Stimulated activated CD4-positive, alpha-beta T cell treated with anti-CD3 and anti-CD28 coated beads, Interleukin-4, amount 100 ng/mL, for 48 hours (primary cell): ENCODE measurements at places on chromosomes 3 and 15.

- DNase-seq, result no peak
Observed at GRCh38 chr3:86990734-86991481, at the start of gene VGLL3. Gene VGLL3, minus strand, starts transcription at chr3:86991149. Its CDS starts 406 bp downstream, at chr3:86990743.

DNA sequence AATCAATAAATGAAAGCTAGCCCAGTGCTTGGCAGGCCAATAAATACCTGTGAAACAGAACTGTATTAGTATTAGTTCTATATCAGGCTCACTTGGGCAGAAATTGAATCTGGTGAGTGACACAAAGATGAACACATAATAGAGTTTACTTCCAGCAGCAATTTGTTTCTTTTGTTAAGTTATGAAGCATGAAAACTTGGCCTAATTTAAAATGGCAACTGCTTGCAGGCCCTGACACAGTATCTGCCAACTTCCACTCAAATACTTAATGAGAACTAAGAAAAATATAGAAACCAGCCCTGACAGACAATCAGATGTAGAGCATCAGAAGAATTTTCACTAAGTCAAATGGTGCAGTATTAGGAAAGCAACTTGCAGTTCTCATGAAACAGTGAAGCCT, 37.6 kb upstream of the LRIG1 start:
- no peak for DNase-seq

DNA sequence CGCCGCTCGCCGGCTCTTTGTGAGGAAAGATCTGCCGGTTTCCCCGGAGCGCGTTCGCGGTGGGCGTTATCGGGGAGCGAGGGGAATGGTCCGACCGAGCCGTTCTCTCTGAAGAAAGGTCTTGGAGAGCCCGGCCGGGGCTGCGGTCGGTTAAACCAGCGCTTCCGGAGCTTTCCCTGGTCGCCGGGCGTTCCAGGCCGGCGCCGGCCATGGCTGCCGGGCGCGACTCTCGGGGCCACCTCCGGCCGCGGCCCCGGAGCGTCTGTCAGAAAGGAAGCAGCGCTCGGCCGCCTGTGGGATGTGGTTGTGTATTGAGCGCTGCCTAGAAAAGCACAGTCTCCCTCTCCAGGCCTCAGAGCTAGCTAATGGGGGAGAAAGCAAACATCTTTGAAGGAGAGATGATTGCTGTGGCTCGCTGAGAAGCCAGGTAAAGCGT, 731 bp downstream of the FYTTD1 start:
- peak; percentile 45 for DNase-seq

DNA sequence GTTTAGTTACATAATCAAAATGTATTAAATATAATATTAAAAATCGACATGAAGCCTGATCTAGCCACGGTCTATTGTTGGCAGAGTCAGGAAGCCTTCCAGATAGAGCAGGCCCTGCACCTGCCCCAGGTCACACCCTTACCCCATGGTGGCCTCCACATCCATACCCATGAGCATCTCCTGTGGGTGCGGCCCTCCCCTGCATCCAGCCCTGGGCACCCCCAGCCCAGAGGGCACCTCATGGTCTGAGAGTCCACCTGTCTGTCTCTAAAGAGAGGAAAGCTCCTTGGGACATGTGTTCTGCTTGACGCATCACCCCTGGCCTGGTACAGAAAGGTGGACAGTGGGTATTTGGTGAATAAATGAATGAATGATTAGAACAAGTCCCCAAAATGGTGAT, 37.2 kb upstream of the CSPG4 start:
- no peak for DNase-seq

GRCh38 chr3:162200836-162201235, 704.2 kb downstream of the OTOL1 start:
- no peak for DNase-seq

DNA sequence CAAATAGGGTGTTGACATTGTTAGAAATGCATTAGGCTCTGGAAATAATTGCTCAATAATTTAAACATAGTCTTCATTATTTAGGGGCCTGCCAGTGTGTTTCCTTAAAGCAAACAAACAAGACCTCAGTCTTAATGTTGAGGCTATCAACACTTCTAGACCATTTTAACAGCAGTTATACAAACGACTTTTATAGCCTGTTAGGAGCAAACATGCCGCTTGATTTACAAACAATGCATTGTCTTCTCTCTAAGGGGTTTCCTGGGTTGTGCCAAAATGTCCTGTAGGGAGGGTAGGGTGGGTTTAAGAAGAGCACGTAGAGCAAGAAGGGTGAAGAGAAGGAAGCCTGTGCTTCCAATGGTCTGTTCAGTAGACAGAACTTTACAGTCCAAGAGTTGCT, 53.7 kb downstream of the TPRG1 start:
- DNase-seq, result no peak

DNA sequence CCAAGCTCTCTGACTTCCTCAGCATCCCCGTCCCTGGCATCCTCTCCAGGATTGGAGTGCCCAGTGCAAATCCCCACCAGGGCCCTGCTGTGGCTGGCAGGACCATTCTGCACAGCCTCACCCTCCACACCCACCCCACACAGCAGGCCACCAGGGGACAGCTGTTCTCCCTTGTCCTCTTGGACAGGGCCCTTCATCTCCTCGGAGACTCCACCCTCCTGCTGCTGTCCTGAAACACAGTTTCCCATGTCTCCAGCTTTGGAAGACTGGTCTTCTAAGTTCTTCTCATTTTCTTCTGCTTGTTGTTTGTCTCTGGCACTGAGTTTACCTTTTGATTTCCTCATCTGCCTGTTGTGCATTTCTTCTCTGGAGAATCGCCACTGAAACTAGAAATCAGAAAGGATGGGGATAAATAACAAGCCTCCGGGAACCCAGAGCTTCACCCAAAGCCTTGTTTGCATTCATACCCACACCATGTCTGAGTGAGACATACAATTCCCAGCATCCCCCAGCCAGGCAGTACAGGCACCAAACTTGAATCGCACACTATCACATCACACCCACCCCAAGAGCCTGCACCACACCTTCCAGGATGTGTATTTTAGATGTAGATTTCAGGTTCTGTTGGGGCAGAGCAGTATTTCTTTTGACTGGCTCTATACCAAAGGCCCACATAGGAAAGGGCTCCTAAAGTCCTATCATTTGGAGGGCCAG, 52.0 kb downstream of the OXNAD1 start:
- DNase-seq, result no peak

- DNase-seq, result no peak
Observed at GRCh38 chr3:152096280-152096906, 172.3 kb upstream of the MBNL1 start.

DNA sequence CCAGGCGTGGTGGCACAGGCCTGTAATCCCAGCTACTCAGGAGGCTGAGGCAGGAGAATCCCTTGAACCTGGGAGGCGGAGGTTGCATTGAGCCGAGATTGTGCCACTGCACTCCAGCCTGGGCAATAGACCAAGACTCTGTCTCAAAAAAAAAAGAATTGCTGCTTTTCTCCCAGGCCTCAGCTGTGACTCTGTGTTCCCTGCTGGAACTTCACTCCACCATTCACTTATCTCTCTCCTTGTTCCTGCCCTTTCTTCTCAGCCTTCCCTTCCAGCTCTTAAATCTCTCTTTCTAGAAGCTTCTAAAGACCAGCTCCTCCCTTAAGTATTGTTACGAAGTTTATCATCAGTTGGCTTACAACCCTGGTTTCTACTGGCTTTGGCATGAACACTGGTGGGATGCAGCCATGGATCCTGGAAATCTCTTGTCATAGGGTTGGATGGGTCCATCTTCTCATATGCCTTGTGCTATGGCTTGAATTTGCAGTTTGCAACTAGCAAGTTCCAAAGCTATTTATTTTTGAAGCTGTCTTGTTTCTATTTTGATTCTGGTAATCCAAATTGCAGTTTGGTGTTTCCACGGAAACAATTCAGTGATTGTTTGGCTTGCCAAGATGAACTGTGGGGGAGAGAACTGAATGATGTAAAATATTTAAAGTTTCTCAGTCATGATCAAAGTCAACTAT, 10.5 kb downstream of the C3orf62 start:
- no peak for DNase-seq

DNA sequence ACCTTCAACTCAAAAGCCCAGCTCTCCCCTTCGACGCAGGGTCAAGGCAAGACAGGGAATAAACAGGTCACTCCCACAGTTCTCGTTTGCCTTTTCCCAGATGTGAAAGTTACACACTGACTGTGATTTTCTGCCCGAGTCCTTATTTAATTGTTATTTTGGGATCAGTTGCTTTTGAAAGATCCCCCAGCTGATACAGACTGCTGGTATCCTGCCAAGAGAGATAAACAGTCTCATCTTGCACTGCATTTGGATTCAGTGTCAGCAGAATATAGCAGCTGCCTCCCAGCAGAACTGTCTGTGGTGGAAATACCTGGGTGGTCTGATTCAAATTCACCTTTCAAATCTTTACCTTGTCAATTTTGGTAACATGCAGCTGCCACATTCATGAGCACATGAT, 56.0 kb upstream of the FAM3D start:
- no peak for DNase-seq

GRCh38 chr3:181327349-181327748, 337.8 kb upstream of the DNAJC19 start:
- DNase-seq, result no peak

- DNase-seq, result no peak
Observed at GRCh38 chr3:87350367-87351199, 74.2 kb upstream of the POU1F1 start.

- DNase-seq, result no peak
Observed at GRCh38 chr3:66665021-66665695, 164.3 kb upstream of the LRIG1 start.

GRCh38 chr15:55222588-55222987, 25.8 kb upstream of the RSL24D1 start:
- no peak for DNase-seq

DNA sequence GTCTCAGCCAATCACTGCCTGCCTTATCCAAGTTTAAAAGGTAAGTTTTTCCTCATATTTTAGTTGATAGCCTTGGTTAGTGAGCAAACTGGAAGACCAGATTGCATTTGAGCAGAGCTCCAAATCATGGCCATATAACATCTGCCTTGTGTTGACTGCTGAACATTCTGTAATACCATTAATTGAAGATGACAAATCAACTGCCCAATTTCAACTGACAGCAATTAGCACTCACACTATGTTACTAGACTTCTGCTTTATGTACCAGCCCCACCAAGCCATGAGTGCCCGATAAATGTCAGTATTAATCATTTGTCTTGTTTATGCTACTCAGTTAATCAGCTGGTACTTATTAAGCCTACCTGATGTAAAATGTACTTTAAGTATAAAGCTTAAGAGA, 83.1 kb downstream of the CGGBP1 start:
- no peak for DNase-seq

GRCh38 chr3:88019024-88019423, 39.8 kb downstream of the CGGBP1 start:
- DNase-seq, result no peak

- no peak for DNase-seq
Observed at GRCh38 chr3:116994351-116994879, 284.8 kb downstream of the TUSC7 start.

GRCh38 chr3:27333843-27334242, 35.3 kb downstream of the NEK10 start:
- DNase-seq, result no peak

DNA sequence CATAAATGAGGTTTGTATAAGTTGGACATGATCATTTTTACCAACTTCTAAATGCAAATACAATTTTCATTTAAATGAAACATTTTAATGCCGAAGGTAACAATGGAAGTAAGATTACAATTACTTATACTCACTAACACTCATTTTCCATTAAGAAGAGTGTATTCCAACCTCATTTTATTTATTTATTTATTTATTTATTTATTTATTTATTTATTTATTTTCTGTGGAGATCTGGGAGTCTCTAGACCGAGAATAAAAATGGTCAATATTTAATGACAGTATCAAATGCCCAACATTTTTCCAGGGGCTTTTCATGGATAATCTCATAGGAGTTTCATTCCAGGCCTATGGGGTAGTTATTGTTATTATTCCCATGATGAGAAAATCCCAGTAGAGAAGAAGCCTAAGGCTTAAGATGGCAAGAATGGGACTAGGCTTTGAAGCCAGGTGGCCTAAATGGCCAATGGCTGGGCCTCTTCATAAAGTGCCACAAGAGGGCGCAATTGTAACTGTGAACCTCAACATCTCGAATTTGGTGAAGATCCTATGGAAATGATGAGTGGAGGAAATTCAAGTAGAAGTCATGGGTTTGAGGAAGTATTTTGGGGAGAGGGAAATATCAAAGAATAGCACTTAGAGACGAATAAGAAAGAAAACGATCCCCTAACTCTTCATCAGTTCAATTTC, 21.3 kb downstream of the VGLL3 start:
- DNase-seq, result no peak

DNA sequence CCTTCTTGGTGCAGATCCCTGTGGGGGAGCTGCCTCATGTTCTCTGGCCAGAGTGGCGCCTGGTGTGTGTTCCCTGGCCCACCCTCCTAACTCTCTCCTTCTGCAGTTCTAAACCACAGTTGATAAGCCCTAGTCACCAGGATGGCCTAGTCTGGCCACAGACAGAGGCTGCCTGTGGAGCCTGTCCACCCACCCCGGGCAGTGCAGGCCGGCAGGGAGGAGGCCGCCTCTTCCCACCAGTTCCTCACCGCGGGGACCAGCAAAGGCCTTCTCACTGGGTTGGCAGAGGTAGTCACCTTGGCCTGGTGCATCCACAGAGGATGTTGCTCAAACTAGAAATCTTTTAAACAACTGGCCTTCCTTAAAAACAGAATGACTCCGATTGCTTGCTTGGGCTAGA, 276.4 kb upstream of the TTC14 start:
- DNase-seq, result no peak

DNA sequence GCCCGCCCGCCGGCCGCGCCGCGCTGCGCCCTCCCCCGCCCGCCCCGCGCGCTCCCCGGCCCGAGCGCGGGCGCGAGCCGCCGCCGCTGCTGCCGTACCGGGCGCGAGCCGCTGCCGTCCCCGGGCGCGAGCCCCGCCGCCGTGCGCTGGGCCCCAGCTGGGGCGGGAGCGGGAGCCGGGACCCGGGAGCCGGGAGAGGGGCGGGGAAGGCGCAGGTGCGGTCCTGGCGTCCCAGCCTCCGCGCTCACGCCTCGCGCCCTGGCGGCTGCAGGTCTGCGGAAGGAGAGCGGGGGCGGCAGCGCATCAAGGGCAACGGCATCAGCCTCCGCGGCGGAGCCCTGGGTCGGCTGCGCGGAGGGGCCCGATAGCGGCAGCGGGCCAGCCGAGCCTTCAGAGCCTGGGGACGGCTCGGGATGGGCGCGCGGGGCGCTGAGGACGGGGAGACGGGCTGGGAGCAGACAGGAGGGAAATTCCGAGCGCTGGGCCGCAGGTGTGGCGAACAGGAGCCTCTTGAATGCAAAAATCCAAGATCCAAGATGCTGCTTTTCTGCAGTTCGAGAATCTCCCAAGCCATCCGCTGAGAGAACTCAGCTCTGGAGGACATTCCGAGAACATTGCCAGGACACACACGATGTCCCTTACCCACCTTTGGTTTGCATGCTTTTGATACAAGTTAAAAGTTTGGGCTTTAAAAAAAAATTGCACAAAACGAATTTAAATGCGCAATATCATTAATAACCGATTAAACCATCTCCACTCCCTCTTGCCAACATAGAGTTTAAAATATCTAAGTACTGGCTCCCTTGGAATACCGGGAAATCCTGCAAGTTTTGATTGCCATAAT, 251.1 kb downstream of the TJP1 start:
- DNase-seq, result no peak

DNA sequence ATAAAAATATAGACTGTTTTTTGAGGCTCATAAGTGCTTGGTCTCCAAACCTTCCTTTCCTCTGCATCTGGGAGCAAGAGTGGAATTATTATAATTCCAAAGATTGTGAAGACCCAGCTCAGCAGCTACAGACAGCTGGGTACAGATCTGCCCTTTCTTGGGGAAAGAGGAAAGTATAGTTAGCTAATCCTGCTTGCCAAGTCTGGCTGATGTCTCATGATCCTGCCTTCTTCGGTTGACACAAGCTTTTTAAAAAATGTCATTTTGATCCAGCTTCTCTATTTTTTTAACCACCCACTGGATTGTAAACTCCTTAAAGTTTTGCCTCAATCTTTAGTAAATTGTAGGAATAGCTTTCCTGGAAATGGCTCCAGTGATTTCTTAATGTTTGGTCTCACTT, 181.1 kb downstream of the LRTM1 start:
- DNase-seq, result no peak
